ENCODE measurements at places on chromosomes 12 and 14.

DNA sequence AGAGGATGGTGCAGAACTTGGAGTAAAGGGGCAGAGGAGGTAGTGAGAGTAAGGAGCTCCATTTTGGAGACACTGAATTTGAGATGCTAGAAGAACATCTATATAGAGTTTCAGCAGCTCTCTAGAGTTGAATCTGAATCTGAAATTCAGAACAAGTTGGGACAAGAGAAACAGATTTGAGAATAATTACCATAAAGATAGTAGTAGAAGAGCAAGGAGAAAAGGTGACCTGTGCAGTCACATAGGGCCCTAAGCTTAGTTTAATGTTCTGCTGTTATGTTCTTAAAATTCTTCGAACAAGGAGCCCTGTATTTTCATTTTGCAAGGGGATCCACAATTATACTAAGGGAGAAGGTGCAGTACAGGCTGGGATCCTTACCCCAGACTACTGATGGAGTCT lies 7.4 kb downstream of the REM2 start:
- DNase-seq = no peak

DNA sequence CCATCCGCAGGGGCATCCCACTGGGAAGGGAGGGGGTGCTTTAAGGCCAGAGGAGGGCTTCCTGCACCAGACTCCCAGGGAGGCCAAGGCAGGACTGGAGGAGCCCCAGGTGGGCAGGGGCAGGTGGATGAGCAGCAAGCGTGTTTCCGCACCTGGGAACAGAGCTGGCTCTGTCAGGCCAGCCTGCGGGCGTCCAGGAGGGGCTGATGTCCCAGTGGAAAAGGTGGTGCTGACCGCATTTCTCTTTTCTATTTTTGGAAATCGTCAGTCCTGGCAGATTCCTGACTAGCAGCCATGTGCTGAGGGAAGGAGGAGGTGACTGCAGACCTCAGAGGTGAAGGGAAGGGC lies 27.2 kb downstream of the CHGA start:
- no peak for DNase-seq

DNA sequence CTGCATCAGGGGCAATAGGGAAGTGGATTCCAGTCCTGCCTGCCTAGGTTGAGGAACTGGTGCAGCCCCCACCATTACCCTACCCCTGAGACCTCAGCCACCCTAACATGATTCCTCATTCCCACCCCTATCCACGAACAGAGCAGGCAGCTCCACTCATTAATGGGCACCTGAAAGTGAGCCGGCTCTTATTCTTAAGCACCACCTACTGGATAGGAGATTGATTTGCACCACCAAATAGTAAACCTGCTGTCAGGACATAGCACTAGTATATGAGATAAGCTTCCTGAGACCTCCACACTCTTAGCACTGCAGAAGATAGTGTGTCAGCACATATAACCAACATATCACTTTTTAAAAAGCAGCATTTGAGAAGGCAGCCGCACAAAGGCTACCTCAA lies 573.2 kb downstream of the SOX5 start:
- DNase-seq = no peak

GRCh38 chr12:122363782-122364181 lies 58.7 kb downstream of the CLIP1 start:
- no peak for DNase-seq

- DNase-seq = no peak
These were observed 39.4 kb downstream of the ETV6 start for GRCh38 chr12:11688831-11689230.

- no peak for DNase-seq
These were observed 160.0 kb upstream of the PRMT8 start for GRCh38 chr12:3330976-3331510.

- DNase-seq = no peak
These were observed 451.2 kb downstream of the EGLN3 start for GRCh38 chr14:33499687-33500086.

- no peak for DNase-seq
These were observed 3.5 kb upstream of the NFE2 start for GRCh38 chr12:54304187-54304810.

DNA sequence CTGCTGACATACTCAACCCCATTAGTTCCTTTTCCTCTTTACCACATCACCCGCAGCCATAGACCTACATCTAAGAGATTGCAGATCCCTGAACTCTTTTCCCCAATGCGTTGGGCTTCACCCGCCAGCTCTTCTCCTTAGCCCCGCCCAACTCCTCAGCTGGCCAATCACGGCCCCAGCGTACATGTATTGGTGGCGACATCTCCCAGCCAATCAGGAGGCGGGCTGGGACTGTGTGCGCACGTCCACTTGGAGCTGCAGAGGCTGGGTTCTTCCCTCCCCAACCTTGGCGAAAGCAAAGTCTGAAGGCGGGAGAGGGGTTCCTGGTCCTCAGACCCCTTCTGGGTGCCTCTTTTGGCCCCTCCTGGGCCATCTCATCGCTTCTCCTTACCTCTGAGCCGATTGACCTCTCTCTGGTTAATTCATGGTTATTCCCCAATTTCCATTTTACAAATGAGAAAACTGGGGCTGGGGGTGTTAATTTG lies 11.0 kb downstream of the PDE1B start:
- DNase-seq = peak; percentile 82

GRCh38 chr12:58359084-58359483 lies 417.7 kb downstream of the ATP23 start:
- no peak for DNase-seq

DNA sequence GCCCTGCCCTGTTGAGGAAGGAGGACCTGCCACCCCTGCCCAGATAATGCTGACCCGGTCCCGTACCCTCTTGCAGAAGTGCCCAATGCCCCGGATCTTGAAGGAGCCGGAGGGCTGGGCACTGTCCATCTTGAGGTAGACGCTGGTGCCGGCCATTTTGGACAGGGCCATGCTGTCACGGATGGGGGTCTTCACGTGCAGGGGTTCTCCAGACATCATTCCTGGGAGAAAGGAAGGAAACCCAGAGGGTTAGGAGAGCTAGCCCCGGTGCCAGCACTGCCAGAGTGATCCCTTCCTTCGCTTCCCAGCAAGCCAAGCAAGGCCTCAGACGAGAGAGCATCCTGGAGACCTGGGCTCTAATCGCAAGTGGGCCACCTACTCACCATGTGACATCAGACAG lies 4.2 kb downstream of the SDS start:
- DNase-seq = no peak

DNA sequence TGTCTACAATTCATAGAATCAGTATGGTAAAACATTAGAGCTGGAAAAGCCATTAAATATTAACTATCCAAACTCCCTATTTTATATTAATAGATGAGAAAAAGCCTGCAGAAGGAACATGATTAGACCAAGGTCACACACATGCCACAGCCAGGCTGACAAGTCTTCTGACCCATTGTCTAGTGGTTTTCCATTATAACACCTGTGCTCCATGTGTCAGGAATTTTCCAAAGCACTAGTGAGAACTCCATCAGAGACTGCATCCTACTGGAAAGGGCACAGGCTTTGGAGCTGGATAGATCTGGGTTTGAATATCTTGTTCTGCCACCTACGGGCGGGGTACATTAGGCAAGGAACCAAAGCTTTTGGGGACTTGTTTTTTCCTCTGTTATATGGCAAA lies 325.5 kb downstream of the RAD51B start:
- no peak for DNase-seq

DNA sequence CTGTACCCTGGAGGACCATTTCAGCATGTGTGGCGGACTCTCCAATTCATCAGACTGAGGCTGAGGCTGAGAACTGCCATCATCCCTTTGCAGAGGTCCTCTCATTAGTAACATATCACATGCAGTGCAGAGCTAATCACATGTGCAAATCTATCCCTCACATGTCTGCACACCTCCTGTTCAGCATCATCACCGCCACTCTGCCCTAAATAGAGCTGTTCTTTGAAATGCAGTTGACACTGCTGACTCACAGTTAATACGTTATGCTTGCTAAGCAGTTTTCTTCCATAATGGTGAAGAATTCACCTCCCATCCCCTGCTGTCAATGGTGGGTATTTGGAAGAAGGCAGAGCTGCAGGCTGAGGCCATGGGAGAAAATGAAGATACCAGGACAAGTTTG lies 85.0 kb upstream of the ANO2 start:
- no peak for DNase-seq

DNA sequence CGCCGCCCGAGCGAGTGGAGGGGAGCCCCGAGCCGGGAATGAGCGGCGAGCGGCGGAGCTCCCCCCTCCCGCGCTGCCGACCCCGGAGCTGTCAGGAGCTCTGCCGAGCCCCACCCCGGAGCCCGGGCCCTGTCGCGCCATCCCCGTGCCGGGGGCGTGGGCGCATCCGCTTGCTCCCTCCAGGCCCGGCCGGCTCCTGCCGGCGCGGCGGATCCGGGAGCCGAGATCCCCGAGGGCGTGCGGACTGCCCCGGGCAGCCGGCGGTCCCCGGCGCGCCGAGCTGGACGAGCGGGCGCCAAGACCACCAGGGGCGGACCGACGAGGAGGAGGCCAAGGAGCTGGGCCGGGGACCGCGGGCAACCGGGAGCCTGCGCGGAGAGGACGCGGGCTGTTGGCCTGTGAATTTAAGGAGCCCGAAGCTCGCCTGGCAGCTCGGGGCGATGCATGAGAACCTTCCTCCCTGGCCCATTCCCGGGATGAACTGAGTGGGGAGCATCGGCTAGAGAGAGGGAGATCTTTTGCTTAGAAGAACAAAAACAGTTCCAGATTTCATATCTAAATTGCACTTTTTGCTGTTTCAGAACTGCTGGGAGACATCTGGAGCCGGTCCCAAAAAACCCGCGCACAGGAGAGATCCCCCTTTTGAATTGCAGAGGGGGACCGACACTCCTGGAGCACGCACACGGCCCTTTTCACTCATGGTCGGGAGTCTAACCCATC lies 2.0 kb downstream of the PTHLH start:
- no peak for DNase-seq

GRCh38 chr12:13097491-13098011 lies 5.9 kb downstream of the GSG1 start:
- no peak for DNase-seq

GRCh38 chr12:56884421-56884820 lies 49.8 kb downstream of the SDR9C7 start:
- DNase-seq = no peak

DNA sequence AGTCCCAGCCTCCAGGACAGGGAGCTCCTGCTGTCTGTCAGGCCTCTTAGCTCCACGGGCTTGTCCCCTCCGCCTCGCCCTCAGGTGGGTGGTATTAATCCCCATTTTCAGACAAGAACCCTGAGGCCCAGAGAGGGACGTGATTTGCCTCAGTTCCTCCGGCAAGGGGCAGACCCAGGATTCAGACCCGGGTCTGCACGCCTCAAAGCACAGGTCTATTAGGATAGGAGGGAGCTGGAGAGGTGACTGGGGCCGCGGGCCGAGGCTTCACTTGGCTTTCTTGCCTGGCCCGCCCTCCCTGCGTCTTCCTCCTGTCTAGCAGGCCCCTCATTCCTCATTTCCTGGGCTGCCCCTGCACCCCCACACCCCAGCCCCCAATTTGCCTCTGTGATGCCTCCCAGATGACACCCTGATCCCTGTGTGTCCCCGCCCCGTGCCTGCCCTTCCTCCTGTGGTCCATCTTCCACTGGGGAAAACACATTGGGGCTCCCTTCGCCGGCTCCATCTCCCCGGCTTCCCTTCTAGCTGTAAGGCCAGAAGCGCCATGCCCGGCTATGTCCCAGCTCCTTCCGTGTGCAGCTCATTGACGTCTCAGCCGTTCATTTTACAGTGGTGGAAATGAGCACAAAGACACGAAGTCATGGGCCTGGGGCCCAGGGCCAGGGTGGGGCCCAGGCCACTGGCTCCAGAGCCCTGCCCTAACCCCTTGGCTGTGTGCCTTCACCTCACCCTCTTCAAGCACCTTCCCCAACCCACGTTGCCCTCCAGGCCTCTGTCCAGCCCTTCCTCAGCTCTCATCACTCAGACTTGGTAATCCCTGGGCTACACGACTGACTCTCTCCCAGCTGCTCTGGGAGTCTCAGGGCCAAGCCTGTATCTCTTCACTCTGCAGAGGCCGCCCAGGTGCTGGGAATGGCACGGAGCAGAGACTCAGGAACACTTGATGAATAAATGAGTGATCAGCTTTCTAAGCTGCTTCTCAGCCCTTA lies 15.5 kb upstream of the CYP46A1 start:
- no peak for DNase-seq

DNA sequence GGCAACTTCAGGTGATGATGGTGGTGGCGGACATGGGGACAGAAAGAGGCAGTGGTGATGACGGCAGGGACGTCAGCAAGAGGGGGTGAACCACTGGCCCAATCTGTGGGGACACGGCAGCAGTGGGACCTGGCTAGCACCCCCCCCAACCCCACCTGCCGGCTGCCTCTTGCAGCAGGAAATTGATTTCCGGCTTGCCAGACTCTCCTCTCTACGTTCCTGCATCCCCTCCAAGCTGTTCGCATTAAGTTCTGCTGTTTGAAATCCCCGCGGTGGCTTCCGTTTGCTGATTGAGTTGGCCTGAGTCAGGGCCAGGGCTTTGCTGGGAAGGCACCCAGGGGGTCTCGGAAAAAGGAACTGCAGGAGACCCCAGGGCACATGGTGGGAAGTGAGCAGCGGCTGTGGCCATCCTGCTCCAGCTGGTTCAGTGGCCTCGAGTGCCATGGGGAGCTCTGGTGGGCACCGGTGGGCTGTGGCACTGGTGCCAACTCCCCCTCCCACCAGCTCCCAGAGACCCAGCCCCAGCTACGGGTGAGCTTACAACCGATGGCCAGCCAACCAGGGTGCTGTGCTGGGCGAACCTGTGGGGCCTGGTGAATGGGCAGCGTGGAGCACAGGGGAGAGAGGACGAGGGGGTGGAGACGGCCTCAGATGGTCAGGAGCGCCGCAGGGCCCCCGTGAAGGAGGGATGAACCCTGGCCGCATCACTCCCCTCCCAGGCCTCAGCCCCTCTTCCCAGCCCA lies 14.6 kb upstream of the NUDT14 start:
- no peak for DNase-seq

All from central memory CD4-positive, alpha-beta T cell (primary cell).